ENCODE measurements at places on chromosomes 3 and 15.

DNA sequence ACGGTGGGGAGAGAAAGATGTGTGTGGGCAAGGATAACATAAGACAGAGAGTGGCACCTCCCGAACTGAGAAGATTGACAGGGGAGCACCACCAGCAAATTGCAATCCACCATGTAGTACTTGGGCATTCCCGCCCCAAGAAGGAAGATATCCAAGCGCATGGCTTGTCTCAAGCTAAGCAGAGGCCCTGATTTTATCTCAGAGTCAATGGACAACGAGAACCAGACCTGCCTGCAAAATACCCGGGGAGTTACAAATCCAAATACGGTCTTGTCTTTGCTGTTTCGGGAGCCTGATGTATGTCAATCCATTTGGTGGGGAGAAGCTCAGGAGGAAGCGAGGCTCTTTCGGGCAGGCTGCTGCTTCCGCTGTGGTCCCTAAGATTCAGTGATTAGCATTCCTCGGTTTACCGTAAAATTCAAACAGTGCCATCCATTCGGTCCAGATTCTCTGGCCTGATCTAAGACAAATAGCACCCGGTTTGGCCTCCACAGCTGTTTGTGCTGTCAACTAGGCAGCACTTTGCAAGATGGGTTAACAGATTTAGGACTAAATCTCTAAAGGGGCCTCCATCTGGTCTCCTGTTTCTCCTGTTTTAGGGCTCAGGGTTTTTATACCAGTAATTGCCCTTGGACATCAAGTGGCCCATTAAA, 97.7 kb upstream of the WNT5A start:
- DNase-seq: no peak

- no peak for DNase-seq
These were observed 226.6 kb upstream of the TLE3 start for GRCh38 chr15:70324001-70324974.

- no peak for DNase-seq
These were observed 93.1 kb upstream of the SAMMSON start for GRCh38 chr3:69906351-69906966.

DNA sequence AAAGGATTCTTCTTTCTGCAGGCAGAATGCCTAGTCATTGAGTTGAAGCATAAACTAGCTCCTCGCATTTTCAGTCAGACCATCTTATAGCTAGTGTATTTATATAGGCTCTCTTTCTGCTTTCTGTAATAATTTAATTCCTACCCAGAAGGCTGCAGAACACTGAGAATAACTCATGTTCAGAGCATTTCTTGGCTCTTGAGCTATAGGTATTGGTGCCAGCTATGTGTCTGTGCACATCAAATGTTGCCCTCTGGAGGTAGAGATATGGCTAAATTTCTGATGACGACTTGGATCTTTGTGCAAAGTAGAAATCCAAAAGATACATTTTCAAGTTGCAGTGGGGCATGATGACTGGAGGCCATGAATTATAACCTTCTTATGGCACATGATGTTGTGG, 336.2 kb upstream of the TPM1 start:
- DNase-seq: no peak

GRCh38 chr15:81752974-81753373, 292.8 kb downstream of the MEX3B start:
- DNase-seq: no peak

DNA sequence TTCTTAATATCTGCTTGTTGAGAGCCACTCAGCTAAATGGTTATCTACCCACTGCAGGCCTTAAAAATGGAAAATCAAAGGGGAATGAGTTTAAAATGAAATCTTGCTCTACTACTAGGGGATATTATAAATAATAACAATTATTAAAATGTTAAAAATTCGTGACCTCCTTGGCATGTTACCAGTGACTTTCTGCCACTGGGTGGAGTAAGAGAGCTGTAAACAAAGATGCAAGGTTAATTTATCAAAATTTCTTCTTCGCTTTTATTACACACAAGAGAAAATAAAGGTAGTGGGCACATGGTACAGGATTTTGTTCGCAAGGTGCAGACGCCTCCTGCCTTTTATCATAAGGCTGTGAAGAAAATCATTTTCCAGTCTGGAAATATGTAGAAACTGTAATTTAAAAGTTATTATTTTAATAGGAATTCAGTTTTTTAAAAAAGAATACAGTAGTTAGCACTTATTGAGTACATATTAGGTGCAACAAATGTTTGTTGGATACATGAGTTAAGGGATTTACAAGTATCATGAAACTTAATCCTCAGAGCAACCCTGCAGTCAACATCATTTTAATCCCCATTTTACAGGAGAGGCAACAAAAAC, 272.6 kb downstream of the SUCLG2 start:
- no peak for DNase-seq

GRCh38 chr15:81184188-81184587, 12.5 kb upstream of the IL16 start:
- no peak for DNase-seq

DNA sequence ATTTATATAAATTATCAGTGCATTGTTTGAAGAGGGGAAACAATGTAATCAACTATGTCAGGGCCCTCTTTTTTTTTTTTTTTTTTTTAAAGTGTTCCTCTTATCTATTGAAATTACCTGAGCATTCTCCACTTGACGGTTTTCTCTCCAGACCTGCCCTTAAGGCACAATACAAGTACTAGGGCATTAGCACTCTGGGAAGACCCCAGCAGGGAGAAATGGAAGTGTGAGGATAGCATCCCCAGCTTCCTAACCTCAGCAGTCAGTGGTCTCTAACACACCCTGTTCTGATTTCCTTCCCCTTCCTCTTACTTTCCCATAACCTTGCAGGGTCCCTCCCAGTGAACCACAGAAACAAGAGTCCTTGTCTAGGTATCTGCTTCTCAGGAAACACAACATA, 458.3 kb upstream of the ARL6 start:
- DNase-seq: no peak

- DNase-seq: no peak
These were observed 27.1 kb downstream of the FAH start for GRCh38 chr15:80179935-80180334.

DNA sequence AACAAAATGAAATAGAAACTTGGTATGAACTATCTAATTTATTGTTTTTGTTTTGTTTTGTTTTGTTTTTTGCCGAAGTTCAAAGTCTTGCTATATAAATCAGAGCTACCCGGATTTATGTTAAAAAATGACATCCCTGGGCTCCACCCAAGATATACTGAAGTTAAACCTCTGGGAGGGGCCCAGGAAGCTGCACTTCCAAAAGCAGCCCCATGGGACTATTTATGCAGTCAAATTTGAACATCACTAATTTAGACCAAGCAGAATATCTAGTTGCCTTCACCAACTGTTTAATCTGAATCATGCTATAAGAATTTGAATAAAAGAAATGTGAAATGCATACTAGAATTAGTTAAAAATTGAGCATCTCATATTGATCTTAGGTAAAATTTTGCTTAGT, 32.2 kb downstream of the PEX5L start:
- DNase-seq: no peak

DNA sequence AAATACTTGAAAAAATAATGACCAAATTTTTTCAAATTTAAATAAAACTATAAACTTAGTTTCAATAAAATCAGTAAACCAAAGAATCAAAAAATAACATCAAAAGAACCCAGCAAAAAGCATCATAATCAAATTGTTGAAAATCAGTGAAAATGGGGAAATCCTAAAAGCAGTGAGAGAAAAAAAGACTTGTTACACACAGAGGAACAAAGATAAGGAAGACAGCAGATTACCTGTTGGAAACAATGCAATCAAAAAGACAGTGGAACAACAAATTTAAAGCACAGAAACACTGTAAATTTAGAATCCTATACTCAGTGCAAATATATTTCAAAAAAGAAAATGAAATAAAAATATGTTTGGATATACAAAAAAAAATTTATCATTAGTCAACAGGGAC, 156.2 kb upstream of the LMCD1 start:
- no peak for DNase-seq

DNA sequence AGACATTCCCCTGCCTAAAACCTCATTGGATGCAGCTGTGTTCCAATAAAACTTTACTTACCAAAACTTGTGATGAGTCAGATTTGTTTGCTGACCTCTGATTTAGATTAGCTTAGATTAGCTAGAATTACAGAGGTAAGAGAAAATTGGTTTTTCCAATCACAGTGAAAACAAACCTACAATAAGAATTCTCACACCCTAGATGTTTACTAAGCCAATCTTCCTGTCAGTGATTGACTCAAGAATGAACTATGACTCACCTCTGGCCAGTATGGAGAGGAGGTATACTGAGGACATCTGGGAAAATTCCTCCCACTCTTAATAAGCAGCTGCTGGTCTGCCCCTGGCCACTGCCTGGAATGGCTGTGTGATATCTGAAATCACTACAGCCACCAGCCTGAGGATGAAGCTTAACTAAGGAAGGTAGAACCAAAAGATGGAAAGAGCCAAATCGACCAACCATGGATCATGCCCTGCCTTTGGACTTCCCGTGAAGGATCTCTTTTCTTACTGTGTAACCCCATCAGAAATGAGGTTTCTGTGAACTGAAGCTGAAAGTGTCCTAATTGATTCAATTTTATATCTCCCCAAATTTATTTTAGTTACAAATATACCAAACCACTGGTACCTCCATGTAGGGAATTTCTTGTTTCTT, 19.0 kb upstream of the GHSR start:
- no peak for DNase-seq
